ENCODE measurements at places on chromosomes 3 and 15.

DNA sequence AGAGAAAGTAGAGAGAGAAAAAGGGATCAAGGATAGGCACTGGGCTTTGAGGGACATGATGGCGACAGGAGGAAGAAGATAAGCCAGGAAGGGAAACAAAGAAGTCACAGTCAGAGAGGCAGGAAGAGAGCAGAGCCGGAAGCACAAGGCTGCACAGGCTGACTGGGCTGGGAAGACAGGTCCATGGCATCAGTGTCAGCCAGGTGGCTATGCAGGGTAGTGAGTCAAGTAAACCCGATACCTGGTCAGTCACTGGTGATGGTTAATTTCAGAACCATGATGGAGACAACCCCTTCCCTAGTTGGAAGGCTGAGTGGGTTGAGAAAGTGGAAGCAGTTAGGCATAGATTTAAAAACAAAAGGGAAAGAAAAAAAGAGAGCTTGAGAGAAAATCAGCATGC is 203.8 kb downstream of the EPHB1 start:
- DNase-seq, result no peak

DNA sequence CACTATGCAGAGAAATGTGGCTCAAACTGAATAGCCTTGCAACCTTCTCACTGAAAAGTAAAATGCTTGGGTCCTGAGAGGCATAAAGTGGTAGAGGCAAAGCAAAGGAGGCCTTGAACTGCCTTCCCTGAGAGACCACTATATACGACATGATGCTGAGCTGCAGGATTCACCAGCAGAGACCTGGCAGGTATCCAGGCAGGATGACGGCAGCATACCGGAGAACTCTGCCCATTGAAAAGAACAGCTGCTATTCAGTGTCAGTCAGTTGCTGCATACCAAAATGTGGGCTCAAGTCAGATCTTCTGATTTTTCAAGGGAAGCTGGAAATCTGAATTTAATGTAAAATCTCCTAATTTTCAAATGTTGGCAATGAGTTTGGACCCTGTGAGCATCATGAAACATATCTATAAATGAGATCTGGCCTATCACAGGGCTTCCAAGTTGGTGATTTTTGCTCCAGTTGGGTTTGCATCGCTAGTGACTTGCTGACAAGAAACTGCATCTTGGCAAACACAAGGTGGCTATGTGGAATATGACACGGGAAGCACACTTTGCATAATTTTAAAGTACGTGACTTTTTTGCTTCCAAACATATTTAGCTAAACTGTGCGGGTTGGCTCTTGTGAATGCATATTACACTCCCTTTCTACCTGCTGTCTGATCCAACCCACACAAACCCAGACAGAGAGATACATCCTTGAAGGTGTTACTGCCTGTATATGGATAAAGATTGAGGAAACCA is 529.0 kb downstream of the AGBL1 start:
- DNase-seq, result no peak

DNA sequence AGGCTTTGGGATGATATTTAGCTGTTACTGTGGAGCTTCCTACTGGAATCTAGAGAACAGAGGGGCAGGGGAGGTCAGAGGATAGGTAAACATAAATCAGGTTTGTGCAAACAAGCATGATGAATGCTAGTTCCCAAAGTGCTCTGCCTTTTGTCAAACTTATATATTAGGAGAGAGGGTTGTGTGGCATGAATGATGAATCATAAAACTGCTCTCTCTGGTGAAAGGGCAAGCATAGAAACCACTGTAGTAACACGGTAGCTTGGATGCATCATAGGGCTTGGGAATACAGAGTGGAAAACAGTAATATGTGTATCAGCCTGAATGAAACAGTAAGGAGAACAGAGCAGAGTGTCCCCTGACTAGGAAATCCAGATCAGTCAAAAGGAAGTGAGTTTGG is 486.7 kb downstream of the IL5RA start:
- no peak for DNase-seq

GRCh38 chr3:53833053-53833645 is 13.1 kb downstream of the CHDH start:
- DNase-seq, result no peak

- no peak for DNase-seq
These were observed 62.8 kb downstream of the XXYLT1 start for GRCh38 chr3:195208183-195208582.

Measured in activated naive CD8-positive, alpha-beta T cell treated with anti-CD3 and anti-CD28 coated beads, Interleukin-2, amount 10 ng/mL, durations not matched to agents 7 days and 5 days (primary cell).